GM12878 (cell line): ENCODE measurements at places on chromosomes 7 and 10.

- no peak for DNase-seq
Observed at GRCh38 chr10:116253716-116254115, 19.3 kb downstream of the GFRA1 start.

GRCh38 chr10:43262902-43263466 lies 3.9 kb downstream of the RASGEF1A start:
- no peak for DNase-seq

- no peak for DNase-seq
Observed at GRCh38 chr10:87105446-87106124, 10.6 kb downstream of the SHLD2 start.

DNA sequence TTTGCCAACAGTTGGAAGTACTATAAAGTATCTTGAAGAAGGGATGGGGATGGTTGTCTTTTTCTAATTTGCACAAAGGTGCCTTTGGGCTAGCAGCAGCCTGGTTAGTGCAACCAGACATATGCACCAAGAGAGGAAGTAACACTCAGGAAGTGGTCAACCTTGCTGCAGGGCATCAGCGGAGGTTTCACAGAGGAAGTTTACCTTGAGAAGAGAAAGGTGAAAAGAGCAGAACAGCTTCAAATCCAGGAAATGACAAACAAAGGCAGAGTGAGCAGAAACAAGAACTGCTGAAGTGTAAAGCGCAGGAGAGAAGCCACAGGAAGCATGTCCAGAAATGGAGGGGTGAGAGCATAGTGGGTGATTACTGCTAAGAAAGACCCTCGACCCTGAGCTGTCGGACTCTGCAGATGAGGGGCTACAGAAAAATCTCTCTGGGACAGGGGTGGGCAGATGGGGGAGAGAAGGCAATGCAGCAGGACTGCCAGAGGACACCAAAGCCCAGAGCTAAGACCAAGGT lies 66.9 kb downstream of the STK17A start:
- DNase-seq: peak; percentile 97

GRCh38 chr10:125187238-125188194 lies 27.2 kb upstream of the CTBP2 start:
- no peak for DNase-seq

GRCh38 chr7:79471699-79472098 lies 18.2 kb upstream of the MAGI2 start:
- no peak for DNase-seq

- DNase-seq: no peak
Observed at GRCh38 chr7:148304083-148304335, 286.6 kb upstream of the C7orf33 start.

DNA sequence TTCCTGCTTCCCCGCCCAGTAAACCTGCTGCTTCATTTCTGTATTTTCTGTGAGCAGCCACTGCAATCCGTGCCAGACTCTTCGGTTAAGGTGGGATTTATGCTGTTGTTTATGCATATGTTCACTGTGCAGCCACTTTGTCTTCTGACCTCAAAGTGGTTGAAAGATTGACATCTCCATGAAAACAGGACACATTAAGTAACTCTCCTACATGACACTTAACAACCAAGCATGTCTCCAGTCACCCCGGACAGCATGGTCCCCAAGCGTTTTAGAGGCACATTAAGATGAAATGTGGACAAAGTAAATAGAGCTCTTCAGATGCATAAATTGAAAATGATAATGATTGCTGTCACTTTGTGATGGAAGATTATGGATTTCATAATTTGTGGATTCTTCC lies 421.3 kb downstream of the GFRA1 start:
- DNase-seq: no peak

DNA sequence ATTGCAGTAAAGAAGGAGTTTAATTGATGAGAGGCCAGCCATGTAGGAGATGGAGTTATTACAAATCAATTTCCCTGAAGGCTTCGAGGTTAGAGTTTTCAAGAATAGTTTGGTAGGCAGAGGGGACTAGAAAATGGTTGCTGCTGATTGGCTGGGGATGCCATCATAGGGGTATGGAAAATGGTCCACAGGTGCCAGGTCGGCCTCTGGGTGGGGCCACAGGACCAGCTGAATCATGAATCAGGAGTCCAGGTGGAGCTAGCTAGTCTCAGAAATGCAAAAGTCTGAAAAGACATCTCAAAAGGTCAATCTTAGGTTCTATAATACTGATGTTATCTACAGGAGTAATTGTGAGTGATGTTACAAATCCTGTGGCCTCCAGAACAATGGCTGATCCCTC lies 714.0 kb upstream of the GHITM start:
- DNase-seq: no peak

GRCh38 chr7:155584763-155585531 lies 38.6 kb upstream of the CNPY1 start:
- no peak for DNase-seq

- no peak for DNase-seq
Observed at GRCh38 chr10:64636461-64636860, 1115.3 kb downstream of the REEP3 start.

GRCh38 chr10:34690383-34691049 lies 124.6 kb downstream of the PARD3 start:
- no peak for DNase-seq

DNA sequence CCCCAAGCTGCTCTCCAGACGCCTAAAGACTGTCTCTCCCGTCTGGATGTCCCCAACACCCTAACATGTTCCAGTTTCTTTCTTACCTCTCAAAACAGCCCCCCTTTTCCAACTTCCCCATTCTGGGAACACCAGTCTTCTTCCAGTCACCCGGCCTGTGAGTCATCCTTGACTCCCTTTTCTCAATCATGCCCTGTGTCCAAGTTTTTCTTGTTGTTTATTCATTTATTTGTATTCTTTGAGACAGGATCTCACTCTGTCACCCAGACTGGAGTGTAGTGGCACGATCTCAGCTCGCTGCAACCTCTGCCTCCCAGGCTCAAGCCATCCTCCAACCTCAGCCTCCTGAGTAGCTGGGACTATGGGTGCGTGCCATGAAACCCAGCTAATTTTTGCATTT lies 15.6 kb downstream of the SNX10 start:
- no peak for DNase-seq

GRCh38 chr10:5206799-5207198 lies 10.2 kb downstream of the AKR1C4 start:
- DNase-seq: no peak

DNA sequence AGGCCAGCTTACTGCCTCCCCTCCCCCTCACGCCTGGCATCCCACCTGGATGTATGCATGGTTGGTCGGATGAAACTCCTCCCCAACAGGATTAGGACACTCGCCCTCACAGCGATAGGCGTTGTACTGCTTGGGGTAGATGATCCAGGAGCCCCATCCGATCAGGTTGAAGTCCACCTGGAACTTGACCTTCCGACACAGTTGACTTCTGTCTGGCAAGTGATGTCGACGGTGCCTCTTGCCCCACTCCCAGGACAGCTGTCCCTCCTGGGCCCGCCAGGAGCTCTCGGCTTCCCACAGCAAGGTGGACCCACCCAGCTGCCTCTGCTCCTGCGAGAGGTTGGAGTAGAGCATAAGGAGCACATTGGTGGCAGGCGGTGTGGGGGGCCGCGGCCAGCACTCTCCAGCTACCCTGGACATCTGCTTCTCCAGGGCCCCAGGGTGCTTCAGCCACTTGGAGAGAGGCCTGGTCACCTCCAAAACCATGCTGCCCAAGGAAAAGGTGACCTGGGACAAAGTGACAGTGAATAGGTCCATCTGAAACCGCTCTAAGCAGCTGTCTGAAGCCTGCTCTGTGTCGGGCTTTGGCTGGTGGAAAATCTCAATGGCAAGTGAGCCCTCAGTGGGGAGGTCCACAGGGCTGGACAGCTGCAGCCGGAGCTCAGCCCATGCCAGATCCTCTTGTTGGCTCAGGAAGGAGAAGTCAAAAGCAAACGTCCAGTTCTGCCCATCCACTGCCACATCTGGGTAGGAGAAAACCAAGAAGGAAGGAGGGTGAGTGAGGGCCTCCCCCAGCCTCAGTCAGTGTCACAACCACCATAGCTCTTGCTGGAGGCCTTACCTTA lies 6.0 kb downstream of the NODAL start:
- no peak for DNase-seq

DNA sequence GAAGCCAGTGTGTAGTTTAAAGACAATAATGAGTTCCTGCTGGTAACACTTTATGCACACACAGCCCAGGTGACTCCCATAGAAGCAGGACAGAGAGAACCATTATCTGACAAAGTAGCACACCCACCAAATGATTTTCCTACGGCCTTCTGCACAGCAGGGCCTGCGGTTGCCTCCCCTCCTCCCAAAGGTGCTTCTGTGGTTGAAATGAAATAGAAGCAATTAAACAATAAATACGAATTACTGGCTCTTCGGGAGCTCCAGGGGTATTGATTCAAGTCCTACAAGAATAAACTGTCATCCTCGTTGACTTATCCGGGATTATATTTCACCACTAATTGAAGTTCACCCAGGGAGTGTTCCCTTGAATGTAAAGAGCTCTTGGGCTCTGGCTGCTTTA lies 172.1 kb downstream of the ACTR3B start:
- DNase-seq: no peak

DNA sequence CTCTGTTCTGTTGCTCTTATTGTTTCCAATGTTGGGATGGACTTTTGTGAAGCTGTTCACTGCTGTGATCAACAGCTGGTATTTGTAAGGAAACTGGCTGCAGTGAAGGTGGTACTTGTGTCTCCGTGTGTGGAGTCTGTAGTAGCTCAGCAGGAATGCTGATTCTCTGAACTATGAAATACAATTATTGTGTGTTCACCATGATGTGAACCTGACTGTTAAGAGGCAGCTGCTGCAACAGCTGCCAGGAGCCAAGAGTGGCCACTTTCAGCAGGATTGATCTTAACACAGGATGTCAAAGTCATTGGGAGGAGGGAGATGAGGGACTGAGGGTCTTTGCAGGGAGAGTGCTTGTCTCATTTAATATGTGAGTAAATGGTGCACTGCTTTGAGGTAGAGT lies 13.9 kb downstream of the VSTM2A start:
- DNase-seq: no peak

GRCh38 chr10:43981696-43982095 lies 333.0 kb upstream of the ZNF32 start:
- DNase-seq: no peak

DNA sequence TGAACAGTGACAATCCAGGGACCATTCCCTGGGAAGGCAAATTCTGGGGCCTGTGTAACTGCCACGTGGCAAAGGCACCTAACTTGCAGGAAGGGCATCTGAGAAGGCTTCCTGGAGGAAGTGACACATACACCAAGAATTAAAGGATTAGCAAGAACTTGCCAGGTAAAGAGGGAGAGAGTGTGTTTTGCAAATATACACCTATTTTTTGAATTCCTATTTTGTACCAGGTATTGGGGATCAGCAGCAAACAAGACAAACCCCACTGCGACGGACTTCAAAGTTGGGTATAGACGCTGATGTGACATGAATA lies 206.5 kb upstream of the ZMIZ1 start:
- no peak for DNase-seq

DNA sequence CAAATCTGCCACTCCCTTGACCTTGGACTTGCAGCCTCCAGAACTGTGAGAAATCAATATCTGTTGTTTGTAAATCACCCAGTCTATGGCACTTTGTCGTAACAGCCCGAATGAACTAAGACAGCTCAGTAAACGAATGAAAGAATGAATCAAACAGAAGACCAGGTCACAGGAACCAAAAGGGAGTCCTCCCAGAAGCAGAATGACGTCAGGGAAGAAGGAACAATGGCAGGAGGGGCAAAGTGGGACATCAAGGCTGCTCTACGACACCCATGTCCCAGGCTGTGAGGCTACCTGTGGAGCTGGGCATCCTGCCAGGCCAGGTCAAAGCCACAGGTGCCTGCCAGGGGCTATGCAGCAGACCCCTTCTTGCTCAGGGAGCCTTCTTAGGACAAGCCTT lies 267.2 kb upstream of the PFKP start:
- DNase-seq: no peak

GRCh38 chr10:101134299-101135127 lies 3.4 kb downstream of the TLX1 start:
- no peak for DNase-seq

DNA sequence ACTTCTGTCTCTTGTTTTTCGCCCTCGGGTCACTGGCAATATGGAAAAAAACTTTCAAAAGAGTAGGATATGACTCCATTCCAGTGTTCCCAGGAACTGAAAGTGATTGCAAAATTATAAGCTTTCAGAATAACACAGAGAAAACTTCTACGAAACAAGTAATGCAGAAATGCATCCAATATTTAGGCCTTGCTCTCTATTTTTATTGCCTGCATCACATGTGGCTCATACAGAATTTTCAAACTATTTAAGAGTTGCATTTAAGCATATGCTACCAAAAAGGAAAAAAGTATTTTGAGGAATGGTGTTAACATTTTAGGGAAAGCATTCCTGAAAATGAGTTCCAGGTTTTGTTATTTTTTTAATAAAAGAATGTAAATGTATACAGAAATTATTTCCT lies 228.0 kb downstream of the CACNB2 start:
- DNase-seq: no peak

- no peak for DNase-seq
Observed at GRCh38 chr7:134850066-134850465, 70.6 kb downstream of the CALD1 start.

DNA sequence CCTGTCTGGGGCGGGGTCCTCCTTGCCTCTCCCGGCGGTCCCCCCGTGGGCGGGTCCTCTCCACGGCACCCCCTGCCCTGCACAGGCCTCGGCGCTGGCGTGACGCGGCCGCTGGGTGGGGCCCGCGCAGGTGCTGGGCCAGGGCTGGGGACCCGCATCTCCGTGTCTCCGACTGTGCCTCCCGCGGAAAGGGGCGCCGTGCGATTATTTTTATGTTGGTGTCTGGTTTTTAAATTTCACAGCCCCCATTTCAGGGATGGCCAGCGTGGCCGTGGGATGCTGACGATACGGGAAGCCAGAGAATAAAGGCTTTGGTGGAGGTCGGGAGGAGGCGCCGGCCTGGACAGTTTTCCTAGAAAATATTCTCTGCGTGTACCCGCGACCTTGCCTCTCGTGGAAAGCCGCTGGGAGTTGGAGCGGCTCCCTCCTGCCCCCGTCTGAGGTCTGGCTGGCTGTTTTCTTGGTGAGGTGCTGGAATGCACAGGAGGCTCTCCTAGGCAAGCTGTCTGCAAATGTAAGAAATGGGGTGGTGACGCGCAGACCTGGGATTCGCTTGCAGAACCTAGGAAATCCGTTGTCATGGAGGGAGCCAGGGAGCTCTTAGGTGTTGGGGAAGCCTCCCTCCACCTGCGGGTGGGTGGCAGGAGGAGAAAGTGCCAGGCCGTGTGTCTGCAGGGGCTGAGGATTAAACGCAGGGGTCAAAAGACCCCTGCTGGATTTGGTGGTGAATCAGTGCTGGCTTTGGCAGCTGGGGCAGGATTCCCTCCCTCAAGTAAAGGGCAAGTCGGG lies 28.7 kb upstream of the JAKMIP3 start:
- no peak for DNase-seq

DNA sequence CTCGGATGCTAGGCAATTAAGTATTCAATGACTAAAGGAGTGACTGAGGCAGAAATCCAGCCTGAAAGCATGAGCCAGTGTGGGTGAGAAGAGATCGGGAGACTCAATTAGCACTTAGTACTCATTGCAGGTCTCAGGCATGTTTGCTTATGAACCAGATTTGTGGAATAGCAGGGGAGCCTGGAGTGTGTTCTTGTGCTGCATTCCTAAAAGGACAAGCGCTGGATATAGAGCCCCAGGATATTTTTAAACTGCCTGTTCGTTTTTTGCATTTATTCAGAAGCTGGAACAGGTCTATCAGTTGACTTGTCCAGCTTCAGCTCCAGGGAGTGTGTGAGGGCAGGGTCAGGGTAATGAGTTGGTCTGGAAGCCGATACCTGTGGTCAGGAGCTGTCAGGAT lies 120.3 kb downstream of the BMPER start:
- DNase-seq: no peak

- DNase-seq: no peak
Observed at GRCh38 chr7:45244981-45245380, 87.4 kb downstream of the RAMP3 start.

GRCh38 chr10:30413996-30414576 lies 19.9 kb upstream of the MAP3K8 start:
- DNase-seq: no peak
